ENCODE measurements at places on chromosomes 7 and 10. TPM values are rescaled to one million over a fixed set of nuclear protein-coding genes. Genes with fewer than 3 reads are reported as not detected.

DNA sequence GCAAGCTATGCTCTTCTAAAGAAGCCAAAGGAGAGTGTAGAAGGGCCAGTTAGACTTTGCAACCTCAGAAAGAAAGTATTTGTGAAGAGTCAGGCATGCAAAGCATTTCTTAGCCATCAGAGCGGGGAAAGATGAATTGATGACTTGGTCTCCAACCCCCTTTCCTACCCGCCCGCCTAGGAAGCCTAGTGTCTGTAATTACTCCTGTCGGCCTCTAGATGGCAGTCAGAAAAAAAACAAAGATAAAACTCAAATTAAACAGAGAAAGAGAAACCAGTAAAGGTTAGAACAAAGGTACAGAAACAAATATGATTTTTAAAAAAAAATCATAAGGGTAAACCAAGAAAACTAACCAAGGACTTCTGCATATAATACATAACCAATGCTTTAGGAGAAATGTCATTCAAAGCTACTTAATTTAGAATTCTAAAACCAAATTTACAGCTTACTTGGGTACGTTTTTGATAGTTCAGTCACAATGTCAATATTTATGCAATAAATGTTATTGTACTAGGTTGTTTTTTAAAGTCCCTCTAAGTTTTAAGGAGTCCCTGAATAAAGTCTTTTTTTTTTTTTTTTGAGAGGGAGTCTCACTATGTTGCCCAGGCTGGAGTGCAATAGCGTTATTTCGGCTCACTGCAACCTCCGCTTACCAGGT is 97.6 kb downstream of the LYZL1 start:
- H3K4me1 ChIP-seq, result no peaks in the 10 kb centered on the region
- no peaks in the 10 kb centered on the region for H3K27me3 ChIP-seq
- H3K27ac ChIP-seq, result no peak overlapping the region
- no peak for DNase-seq
- no peaks in the 10 kb centered on the region for H3K36me3 ChIP-seq

GRCh38 chr7:19442016-19442785 is 266.6 kb downstream of the POLR1F start:
- no peaks in the 10 kb centered on the region for H3K36me3 ChIP-seq
- DNase-seq, result peak; percentile 15
- H3K4me1 ChIP-seq, result no peaks in the 10 kb centered on the region
- H3K27ac ChIP-seq, result peak overlapping the region; percentile 1

DNA sequence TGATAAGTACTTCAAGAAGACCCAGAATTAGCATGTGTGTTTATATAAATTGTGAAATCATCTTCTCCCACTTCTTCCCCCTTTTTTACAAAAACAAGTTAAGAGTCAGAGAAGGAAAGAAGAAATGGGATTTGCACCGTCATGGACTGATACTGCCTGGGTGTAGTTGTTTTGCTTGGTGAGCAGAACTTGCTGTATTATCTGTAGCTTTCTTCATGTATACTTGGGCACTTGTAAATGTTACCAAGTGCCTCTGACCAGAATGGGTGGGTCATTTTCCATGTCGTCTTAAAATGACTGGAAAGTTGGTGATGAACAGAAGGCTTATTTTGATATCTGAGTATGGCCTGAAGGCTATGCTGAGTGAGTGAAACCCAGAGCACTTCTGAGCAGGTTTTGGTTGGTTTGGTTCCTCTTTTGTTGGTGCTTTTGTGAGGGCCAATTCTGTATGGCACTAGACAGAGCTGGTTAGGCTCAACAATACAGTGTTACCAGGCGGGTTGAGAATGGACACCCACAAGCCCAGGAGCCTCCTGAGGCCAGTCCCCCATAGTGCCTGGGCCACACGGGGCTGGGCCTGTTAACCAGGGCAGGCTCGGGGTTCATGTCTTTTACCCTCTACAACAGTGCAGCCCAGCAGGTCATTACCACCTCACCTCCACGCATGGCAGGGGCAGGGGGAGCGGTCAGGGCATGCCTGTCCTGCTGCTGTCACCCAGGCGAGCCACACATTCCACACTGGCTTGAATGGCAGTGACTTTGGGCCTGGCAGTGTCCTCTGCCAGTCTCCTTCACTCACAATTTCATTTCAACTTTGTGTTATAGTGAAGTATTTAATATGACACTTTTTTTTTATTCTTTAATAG is 115.1 kb downstream of the CCNY start:
- no peaks in the 10 kb centered on the region for H3K36me3 ChIP-seq
- H3K4me1 ChIP-seq, result peaks cover 14% of the 10 kb centered on the region
- H3K27me3 ChIP-seq, result no peaks in the 10 kb centered on the region
- H3K27ac ChIP-seq, result no peak overlapping the region

The PRF1 gene
- not detected for total RNA-seq

The C7orf25 gene
- 10.0 TPM for total RNA-seq

- H3K4me1 ChIP-seq, result no peaks in the 10 kb centered on the region
- H3K36me3 ChIP-seq, result no peaks in the 10 kb centered on the region
- H3K27ac ChIP-seq, result no peak overlapping the region
- H3K27me3 ChIP-seq, result peaks cover 37% of the 10 kb centered on the region
Observed at GRCh38 chr10:122721111-122721510, 21.5 kb upstream of the C10orf120 start.

Data from Panc1 (cell line).